Right cardiac atrium (tissue), 5 donors: ENCODE measurements at places on chromosomes 7 and 10. TPM values are rescaled to one million over a fixed set of nuclear protein-coding genes. Genes with fewer than 3 reads are reported as not detected.

Gene PNLIPRP3
- total RNA-seq: not detected

Gene NME8
- not detected for total RNA-seq

Gene ARMS2
- not detected for total RNA-seq

Gene ASB10
- 4.5 TPM for total RNA-seq

Gene COBL
- 53.3 TPM for total RNA-seq

Gene CLDN3
- total RNA-seq: not detected

Gene PRKG1
- 45.5 TPM for total RNA-seq

Gene BTBD16
- total RNA-seq: 0.17 TPM

Gene GBF1
- 34.9 TPM for total RNA-seq

Gene GATA3
- 0.89 TPM for total RNA-seq

Gene SGMS1
- total RNA-seq: 26.0 TPM

Gene MAP3K8
- 10.6 TPM for total RNA-seq

Gene CDC14C
- total RNA-seq: not detected

Gene CELF2
- 87.0 TPM for total RNA-seq

Gene TSPAN33
- total RNA-seq: 17.8 TPM

Gene CALHM1
- total RNA-seq: not detected

Gene SPDYE5
- total RNA-seq: 0.17 TPM

Gene ECHDC3
- 74.9 TPM for total RNA-seq

Gene OR2A42
- not detected for total RNA-seq

Gene ZNF503
- 14.4 TPM for total RNA-seq

Gene CACNB2
- total RNA-seq: 41.0 TPM

Gene MUC3A
- total RNA-seq: 0.18 TPM

Gene PLAU
- 5.1 TPM for total RNA-seq

Gene CD36
- 620 TPM for total RNA-seq

Gene GPRIN2
- total RNA-seq: not detected

Gene ANKRD7
- 1.9 TPM for total RNA-seq

Gene WASL
- 32.5 TPM for total RNA-seq

Gene THSD7A
- total RNA-seq: 2.5 TPM

Gene HOXA5
- total RNA-seq: 0.17 TPM

Gene HOXA10
- not detected for total RNA-seq

Gene TECPR1
- 25.1 TPM for total RNA-seq

Gene LRRC61
- total RNA-seq: 5.7 TPM

Gene PRSS1
- not detected for total RNA-seq

Gene CRTAC1
- total RNA-seq: 38.2 TPM

Gene GRID2IP
- total RNA-seq: 0.20 TPM

Gene POP7
- 21.4 TPM for total RNA-seq

Gene PAPOLB
- total RNA-seq: 0.39 TPM

Gene TWIST1
- 3.3 TPM for total RNA-seq
